ENCODE measurements at places on chromosomes 5 and 9.

DNA sequence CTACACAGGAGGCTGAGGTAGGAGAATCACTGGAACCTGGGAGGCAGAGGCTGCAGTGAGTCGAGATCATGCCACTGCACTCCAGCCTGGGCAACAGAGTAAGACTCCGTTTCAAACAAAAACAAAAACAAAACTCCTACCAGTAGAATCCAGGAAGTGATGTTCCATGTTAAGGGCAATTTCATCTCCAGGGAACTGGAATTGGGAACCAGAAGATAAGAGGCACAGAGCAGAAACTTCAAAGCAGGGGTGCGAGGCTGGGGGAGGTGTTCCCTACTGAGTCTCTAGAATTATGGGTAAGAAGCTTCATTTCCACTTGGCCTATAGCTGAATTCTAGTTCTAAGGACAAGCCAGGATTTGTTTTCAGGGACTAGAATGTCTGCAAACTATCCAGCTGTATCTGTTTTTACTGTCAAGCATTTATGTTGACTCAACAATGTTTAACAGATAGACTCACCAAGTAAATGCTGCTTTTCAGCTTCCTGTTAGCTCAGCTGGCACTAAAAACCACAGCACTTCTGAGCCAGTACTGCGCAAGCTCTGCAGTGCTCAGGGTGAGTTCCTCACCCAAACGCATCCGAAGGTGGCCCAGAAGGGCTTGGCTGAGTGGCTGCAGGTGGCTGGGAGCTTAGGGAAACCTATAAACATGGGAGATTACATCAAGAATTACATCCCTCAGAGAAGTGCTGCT, 320.1 kb downstream of the MTRR start:
- DNase-seq = no peak

GRCh38 chr9:36148311-36149051, 11.9 kb downstream of the GLIPR2 start:
- peak; percentile 57 for DNase-seq

GRCh38 chr5:89755024-89755423, 654.5 kb downstream of the CETN3 start:
- no peak for DNase-seq

DNA sequence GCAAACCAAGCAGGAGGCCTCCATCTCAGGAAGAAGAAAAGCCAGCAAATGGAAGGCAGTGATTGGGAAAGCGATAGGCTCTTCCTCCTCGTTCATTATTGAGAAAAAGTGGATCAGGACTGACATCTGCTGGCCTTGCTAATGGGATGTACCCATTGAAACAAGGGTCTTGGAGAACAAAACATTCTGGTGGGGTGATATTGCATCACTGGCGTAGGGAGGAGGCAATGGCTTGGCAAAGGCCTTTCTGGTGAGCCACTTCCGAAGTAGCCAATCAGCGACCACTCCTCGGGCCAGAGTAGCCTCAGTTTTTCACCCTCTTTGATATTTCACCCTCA, 86.7 kb upstream of the NFIB start:
- DNase-seq = no peak

- no peak for DNase-seq
Measured at GRCh38 chr5:83394190-83394589, 77.4 kb upstream of the VCAN start.

DNA sequence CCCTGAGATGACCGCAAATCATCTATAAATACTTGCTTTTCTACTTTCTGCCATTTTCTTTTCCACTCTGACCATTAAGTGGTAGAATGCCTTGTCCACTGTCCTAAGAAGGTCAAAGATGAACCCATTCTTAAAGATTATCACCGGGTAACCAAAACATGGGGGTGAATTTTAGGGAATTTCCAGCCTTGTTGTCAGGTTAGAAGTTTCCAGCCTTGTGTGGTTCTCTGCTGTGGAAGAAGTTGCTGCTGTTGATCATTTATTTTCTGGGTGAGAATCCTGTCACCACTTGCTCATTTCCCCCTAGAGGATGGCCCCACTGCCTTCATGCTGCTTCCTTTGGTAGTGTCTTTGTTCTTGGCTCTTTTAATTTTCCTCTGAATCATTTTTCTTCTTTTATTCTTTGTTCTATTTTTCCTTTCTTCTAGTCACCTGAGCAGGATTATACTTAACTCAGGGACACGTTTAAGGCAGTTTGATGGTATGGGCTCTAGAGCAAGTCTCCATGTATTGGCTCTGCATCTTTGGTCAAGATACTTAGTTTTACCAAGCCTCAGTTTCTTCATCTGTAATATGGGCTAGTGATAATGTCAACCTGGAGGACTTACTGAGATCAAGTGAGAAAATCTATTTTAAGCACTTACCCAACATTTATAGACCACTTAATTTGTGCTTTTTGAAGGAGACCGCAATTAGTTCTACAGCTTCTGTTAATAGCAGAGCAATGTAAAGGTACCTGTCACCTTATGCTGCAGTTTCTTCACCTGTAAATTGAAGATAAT, 266.2 kb downstream of the ARHGAP26 start:
- no peak for DNase-seq

- DNase-seq = no peak
Measured at GRCh38 chr9:78406146-78406545, 109.2 kb downstream of the PSAT1 start.

GRCh38 chr5:169009123-169009522, 291.8 kb downstream of the SLIT3 start:
- no peak for DNase-seq

GRCh38 chr9:5971740-5972139, 43.7 kb downstream of the RANBP6 start:
- no peak for DNase-seq

DNA sequence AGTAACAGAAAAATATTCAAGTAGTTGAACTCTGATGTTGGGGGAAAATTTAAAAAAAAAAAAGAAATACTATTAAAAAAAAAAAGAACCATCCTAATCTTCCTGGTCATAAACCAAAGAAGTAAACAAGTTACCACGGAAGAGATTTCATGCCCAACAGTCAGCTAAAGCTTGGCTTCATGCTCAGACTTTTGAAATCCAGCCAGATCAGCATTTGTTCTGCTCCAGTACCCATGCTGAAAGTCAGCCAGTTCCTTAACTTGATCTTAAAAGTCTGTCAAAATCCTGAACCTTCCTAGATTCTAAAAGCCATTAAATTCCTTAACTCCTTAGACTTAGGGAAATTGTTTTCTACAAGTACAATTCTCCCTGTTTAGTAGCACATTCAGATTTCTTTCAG, 908.7 kb upstream of the CDH9 start:
- no peak for DNase-seq

GRCh38 chr5:1541702-1542400, 18.1 kb upstream of the LPCAT1 start:
- DNase-seq = no peak

- no peak for DNase-seq
Measured at GRCh38 chr5:137366526-137366925, 132.6 kb downstream of the SPOCK1 start.

GRCh38 chr9:35718721-35719511, 13.1 kb downstream of the TLN1 start:
- no peak for DNase-seq

DNA sequence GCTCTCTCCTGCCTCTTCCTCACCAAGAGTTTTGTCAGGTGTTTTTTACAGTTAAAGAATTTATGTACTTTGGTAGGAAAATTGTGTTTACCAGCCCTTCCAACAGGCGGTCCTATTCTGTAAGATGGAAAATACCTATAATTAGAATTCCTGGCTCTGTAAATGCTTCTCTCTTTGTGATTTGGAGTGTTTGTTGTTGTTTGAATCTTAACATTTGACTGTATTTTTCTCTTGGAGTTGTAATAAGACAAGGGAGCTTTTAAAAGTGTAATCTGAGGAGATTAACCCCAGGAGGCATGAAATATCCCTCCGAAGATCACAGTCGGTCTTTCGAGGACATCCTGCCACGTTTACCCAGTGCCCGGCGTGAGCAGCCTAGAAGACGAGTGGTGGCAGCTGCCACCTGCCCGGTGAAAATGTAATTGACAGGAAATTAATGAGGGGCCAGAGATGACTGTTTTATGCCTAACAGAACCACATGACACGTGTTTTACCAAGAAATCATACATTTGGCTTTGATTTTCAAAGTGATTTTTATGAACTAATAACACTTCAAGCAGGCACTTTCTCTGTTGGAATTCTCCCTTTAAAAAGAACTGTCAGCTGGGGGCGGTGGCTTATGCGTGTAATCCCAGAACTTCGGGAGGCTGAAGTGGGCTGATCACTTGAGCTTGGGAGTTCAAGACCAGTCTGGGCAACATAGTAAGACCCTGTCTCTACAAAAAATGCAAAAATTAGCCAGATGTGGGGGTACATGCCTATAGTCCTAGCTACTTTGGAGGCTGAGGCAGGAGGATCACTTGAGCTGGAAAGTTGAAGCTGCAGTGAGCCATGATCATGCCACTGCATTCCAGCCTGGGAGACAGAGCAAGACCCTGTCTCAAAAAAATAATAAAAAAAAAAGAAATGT, 20.0 kb downstream of the ANKRD33B start:
- DNase-seq = no peak

GRCh38 chr9:8725635-8726034, 926.1 kb upstream of the DMAC1 start:
- no peak for DNase-seq

- DNase-seq = no peak
Measured at GRCh38 chr9:121886759-121887485, 206.2 kb downstream of the TTLL11 start.

GRCh38 chr5:37086466-37087173, 162.6 kb downstream of the CPLANE1 start:
- no peak for DNase-seq

- no peak for DNase-seq
Measured at GRCh38 chr9:26768145-26768544, 124.5 kb downstream of the CAAP1 start.
